CD4-positive, alpha-beta memory T cell (primary cell): ENCODE measurements at places on chromosomes 2 and 18. TPM values are rescaled to one million over a fixed set of nuclear protein-coding genes. Genes with fewer than 3 reads are reported as not detected.

DNA sequence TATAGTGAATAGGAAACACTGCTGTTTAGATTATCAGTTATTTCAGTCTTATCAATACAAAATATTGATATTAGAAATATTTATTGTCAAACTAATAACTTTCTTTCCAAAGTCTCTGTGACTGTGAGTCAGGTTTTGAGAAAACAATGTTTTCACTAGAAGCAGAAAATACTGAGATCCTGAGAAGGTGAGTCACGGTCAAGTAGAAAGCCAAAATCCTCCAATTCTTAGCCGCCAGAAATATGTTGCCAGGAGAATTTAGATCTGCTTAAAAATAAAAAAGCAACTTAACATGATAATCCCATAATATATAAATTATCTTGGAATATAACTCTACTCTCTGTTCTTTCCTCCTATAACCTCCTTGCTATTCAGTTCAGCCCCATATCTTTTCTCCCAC, 181.9 kb upstream of the NRXN1 start:
- no peak for DNase-seq

DNA sequence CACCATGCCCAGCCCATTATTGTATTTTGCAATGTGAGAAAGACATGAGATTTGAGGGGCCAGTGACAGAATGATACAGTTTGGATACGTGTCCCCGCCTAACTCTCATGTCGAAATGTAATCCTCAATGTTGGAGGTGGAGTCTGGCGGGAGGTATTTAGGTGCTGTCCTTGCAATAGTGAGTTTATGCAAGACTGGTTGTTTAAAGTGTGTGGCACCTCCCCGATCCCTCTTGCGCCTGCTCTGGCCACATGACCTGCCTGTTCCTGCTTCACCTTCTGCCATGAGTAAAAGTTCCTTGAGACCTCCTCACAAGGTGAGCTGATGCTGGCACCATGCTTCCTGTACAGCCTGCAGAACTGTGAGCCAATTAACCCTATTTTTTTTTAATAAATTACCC, 16.6 kb downstream of the CNDP1 start:
- no peak for DNase-seq

GRCh38 chr2:12935222-12935621, 218.5 kb downstream of the TRIB2 start:
- DNase-seq: no peak

DNA sequence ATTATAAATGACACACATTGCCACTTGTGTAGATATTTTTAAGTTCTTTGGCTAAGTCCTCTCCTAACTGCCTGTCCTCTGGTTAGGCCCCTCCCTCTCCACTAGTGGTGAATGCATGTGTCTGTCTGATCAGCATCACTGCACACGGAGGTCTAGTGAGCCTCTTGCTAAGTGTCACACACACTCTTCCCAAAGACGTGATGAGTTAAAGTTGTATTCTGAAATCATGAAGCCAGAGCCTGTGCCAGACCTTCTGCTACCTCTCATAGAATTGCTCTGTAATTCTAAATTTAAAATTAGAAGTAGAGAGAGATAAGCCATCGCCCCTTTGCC, 41.3 kb downstream of the RALB start:
- DNase-seq: no peak

Gene EML6
- polyA plus RNA-seq: 0.02 TPM

DNA sequence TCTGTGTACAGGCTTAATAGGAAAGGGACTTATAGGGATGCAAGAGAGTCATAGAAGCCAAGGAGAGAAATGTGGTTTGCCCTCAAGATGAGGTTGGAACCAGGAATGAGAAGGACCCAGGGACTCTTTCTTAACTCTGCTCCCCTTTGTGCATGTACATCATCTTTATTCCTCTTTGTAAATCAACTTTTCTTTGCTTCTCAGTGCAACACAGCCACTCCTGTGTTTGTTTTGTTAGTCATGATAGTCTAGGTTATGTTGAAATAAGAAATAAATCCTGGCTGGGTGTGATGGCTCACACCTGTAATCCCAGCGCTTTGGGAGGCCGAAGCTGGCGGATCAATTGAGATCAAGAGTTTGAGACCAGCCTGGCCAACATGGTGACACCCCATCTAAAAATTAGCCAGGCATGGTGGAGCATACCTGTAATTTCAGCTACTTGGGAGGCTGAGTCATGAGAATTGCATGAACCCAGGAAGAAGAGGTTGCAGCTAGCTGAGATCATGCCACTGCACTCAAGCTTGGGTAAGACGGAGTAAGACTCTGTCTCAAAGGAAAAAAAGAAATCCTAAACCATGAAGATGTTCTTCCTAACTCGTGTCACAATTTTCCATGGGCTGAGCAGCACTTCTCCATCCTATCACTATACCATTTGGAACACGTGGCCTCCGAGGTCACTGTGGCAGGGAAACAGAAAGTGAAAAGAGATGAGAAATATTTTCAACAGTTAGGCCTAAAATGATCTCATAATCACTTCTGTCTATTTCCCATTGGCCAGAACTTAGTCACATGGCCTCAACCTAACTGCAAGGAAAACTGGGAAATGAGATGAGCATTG, 73.0 kb upstream of the TMEM17 start:
- DNase-seq: no peak

DNA sequence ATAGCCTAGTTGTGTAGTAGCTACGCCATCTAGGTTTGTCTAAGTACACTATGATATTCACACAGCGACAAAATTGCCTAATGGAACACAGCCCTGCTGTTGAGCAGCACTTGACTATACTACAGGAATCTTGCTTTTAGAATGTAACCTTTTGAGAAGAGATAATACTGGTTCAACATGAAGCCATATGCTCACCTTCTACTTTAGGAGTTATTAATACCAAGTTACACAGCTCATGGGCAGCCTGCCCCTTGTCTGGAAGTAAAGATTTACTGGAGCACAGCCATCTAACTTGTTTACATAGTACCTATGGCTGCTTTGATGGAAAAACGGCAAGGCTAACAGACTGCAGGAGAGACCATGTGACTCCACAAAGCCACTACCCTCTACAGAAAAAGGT, 174.8 kb downstream of the DYM start:
- DNase-seq: no peak

DNA sequence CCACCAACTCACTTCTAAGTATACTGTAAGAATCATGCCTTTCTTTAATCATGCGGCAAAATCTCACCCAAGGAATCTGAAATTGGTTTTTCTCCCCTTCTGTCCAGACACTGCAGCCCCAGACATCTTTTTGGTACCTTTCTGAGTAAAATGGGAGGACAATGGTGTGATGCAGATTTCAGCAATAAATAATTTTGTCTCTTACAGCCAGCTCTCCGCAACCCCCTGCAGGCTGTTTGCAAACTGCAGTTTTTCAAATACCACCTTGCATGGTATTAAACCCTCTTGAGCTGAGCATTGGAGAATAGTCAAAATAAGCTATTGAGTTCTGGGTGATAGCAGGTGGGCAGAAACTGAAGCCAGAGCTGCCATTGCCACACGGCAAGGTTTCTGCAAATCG, 32.2 kb downstream of the GPR39 start:
- no peak for DNase-seq

- peak; percentile 87 for DNase-seq
Observed at GRCh38 chr2:231713730-231714638, 5.7 kb downstream of the PTMA start.

Gene NT5C1B
- polyA plus RNA-seq: 0.47 TPM

Gene GKN1
- polyA plus RNA-seq: not detected

GRCh38 chr2:97715951-97716694, 2.7 kb downstream of the ZAP70 start:
- DNase-seq: no peak

GRCh38 chr2:228767196-228767595, 503.9 kb downstream of the PID1 start:
- DNase-seq: no peak

- DNase-seq: no peak
Observed at GRCh38 chr18:25279556-25279955, 72.4 kb downstream of the ZNF521 start.

Gene CDH19
- polyA plus RNA-seq: not detected

Gene BMP10
- not detected for polyA plus RNA-seq

- DNase-seq: no peak
Observed at GRCh38 chr2:16614314-16614860, 51.2 kb downstream of the CYRIA start.

DNA sequence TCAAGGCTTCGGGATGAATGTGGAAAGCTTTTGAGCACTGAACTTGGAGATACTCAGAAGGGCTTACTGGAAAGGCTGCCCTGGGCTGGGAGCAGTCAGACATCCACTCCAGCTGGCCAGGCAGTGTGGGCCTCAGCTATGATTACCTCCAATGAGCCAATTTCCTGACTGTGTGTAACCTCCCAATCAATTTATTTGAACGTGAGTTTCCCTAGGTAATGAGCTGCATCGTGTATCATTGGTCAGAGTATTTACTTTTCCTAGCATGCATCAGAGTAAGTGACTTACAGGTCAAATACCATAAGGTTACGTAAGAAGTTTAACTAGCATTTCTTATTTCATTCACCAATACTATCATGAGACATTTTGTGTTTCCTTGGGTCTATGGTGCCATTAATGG, 11.0 kb upstream of the CTAGE1 start:
- no peak for DNase-seq

- DNase-seq: no peak
Observed at GRCh38 chr2:240211598-240212424, 71.4 kb upstream of the OTOS start.

Gene NMUR1
- 0.05 TPM for polyA plus RNA-seq

DNA sequence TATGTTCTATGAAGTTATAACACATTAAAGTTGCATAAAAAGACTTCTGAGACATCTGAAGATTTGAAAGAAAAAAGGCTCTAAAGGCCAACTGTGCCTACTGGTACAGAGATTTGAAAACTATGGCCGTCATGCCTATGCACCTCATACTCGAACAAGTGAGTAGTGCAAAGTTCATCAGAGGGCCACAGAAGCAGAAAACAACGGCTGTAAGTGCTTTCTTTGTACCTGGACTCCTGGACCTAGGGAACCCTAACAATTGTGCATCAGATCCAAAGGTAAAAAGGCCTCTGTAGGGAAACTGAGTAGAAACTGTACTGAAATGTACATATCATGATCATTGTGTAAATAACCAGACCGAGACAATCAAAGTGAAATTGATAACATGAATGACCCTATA, 230.4 kb upstream of the CHST9 start:
- DNase-seq: no peak

DNA sequence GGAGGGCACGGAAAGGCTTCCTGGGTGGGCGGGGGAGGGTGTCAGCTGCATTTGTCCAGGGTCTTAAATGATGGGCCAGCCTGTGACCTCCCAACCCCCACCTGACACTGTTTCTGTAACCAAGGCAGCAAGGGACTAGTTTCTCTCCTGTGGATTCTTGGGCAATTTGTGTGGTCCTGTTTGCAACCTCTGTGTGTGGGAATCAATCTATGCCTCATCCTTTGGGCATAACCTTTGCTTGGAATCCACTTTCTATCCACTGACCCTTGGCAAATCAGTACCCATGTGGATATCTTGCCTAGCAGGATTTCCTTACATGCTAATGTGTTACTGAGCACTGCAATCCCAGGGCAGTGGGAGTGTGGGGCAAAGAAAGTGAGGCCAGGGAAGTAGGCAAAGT, 54.1 kb downstream of the GPR39 start:
- no peak for DNase-seq

Gene PARD6G
- 0.13 TPM for polyA plus RNA-seq

Gene FZD7
- not detected for polyA plus RNA-seq

DNA sequence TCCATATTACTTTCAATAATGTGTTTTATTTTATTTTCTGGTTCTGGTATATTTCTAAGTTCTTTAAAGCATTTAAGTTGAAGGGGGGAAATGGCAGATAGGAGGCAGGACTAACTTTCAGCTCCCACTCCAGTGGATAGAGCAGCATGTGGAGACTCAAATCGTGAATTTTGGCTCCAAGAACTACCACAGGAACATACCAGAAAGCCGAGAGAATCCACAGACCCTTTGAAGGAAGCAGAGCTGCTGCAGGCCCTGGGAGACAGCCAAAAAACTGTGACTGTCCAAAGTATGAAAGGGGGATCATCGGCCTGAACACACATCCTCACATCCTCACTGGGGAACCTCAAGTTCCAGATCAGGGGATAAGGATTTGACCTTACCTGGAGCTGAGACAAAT, 207.6 kb upstream of the VWC2L start:
- no peak for DNase-seq

Gene SPATS2L
- 5.2 TPM for polyA plus RNA-seq

DNA sequence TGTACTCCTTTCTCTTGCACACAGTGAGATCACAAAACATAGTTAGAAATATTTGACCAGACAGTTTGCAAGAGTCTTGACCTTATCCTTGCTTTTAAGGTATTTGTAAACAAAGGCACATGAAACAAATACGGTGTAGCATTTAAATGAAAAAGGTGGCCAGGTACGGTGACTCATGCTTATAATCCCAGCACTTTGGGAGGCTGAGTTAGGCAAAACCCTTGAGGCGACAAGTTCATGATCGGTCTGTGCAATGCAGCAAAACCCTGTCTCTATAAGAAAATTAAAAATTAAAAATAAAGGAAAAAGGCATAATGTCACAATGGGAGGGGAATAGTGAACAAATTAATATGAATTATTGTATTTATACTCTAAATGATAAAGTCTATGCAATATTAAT, 109.5 kb upstream of the PIK3C3 start:
- no peak for DNase-seq

Gene KCNG3
- not detected for polyA plus RNA-seq

Gene TMEM37
- not detected for polyA plus RNA-seq

Gene ACTG2
- polyA plus RNA-seq: not detected

- peak; percentile 82 for DNase-seq
Observed at GRCh38 chr2:2057125-2057721, 273.9 kb downstream of the MYT1L start.

GRCh38 chr2:126796931-126797621, 101.6 kb upstream of the TEX51 start:
- DNase-seq: no peak

GRCh38 chr2:237673130-237674001, 46.0 kb downstream of the LRRFIP1 start:
- peak; percentile 92 for DNase-seq
